Stimulated activated CD8-positive, alpha-beta memory T cell treated with anti-CD3 and anti-CD28 coated beads, Interleukin-2, amount 100 ng/mL, for 1 hour (primary cell): ENCODE measurements at places on chromosomes 11 and 22.

GRCh38 chr11:89175796-89176195 lies 1.9 kb upstream of the TYR start:
- DNase-seq = no peak

GRCh38 chr11:115054570-115055538 lies 376.5 kb downstream of the NXPE2 start:
- no peak for DNase-seq

- DNase-seq = no peak
Measured at GRCh38 chr11:120134931-120135228, 3.0 kb downstream of the TRIM29 start.

DNA sequence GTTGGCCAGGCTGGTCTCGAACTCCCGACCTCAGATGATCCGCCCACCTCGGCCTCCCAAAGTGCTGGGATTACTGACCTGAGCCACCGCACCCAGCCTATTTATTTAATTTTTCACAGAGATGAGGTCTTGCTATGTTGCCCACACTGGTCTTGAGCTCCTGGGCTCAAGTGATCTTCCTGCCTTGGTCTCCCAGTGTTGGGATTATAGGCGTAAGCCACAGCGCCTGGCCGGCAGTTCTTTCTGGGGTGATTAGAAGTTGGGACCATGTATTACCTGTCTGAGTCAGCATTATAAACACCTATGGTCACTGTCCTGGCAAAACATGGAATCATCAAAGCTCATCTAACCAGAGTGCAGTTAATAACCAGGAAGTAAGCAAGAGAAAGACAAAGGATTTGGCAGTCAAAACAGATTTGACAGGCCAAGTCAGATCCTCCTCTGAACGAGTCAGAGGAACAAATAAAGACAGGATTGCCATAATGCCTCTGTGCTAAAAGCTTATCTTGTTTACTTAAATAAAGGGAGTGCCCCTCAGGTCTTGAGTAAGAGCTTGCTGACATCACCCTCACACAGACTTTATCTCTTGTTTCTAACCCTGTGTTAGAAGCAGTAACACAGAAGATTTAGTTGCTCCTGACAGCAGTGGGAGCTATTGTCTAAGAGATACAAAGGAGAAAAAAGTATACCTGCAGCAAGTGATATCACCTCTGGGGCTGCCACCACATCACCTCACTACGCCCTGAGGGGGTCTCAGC lies 3.7 kb downstream of the SERPIND1 start:
- no peak for DNase-seq

- DNase-seq = no peak
Measured at GRCh38 chr22:36199001-36199551, 2.5 kb downstream of the APOL4 start.

DNA sequence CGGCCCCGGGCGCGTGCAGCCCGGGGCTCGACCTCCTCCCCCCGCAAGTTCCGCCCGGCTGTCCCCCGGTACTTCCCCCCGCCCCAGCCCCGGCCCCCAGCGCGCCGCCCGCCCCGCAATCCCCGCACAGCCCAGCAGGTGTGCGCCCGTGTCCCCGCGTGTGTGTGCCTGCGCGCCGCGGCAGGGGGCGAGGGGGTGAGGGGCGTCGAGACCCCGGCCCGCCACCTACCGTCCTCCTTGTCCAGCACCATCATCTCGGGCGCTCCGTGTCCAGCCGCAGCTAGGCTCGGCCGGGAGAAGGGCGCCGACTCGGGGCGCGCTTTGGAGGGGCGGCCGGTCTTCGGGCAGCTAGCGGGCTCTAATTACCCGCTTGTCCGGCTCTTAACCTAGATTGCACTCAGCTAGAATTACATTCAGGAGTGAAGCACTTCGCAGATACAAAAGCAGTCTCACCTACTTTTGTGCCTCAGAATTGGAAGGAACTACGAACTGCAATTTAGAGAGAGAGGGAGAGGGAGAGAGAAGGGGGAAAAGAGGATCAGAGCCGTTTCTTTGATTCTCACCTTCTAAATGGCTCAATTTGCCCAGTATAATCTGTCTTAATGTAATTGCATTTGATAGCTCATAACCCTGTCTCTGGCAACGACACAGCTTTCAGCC lies 439 bp downstream of the LMO1 start:
- DNase-seq = no peak

GRCh38 chr22:24290459-24290858 lies 19.8 kb downstream of the SPECC1L start:
- no peak for DNase-seq

DNA sequence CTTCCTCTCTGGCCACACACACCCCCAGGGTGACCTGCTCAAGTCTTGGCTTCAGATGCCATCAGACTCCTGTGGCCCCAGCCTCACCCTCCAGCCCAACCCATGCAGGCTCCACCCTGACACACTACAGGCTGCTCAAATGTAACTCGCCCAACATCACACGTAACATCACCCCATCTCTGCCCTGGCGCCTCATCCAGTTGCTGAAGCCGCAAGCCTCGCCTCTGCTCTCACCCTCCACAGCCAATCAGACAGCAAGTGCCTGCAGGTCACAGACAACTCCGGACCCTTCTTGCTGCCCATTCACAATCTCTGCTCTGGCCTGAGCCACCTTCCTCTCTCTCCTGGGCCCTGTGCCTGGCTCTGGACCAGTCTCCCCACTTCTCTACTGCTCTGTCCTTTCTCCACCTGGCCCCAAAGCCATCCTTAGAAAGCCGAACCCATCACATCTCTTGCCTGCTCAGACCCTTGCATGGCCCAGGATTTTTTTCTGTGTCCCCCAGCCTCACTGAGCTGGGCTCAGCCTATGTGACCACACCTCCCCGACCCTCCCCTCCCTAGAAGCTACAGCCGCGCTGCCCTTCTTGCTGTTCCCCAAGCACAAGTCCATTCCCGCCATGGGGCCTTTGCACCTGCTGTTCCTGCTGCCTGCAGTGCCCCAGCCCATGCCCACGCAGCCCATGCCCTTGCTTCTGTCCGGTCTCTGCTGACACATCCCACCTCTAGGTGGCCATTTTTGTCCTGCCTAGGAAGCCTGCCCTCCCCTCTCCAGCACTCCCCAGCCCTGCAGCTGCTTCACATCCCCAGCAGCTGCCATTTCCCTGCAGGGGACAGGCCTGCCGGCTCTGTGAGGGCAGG lies 333.9 kb downstream of the CTTN start:
- no peak for DNase-seq

- no peak for DNase-seq
Measured at GRCh38 chr22:17924735-17925364, 99.5 kb downstream of the MICAL3 start.

GRCh38 chr11:104813532-104813931 lies 84.7 kb downstream of the CASP12 start:
- no peak for DNase-seq

DNA sequence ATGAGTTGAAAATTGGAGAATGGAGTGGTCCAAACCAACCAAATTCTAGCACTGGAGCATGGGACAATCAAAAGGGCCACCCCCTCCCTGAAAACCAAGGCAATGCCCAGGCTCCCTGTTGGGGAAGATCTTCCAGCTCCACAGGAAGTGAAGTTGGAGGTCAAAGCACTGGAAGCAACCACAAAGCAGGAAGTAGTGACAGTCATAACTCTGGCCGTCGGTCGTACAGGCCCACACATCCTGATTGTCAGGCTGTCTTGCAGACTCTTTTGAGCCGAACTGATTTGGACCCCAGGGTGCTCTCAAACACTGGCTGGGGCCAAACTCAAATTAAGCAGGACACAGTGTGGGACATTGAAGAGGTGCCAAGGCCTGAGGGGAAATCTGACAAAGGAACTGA lies 80.5 kb upstream of the ADSL start:
- no peak for DNase-seq

- DNase-seq = no peak
Measured at GRCh38 chr22:32717337-32718240, 83.9 kb upstream of the TIMP3 start.

DNA sequence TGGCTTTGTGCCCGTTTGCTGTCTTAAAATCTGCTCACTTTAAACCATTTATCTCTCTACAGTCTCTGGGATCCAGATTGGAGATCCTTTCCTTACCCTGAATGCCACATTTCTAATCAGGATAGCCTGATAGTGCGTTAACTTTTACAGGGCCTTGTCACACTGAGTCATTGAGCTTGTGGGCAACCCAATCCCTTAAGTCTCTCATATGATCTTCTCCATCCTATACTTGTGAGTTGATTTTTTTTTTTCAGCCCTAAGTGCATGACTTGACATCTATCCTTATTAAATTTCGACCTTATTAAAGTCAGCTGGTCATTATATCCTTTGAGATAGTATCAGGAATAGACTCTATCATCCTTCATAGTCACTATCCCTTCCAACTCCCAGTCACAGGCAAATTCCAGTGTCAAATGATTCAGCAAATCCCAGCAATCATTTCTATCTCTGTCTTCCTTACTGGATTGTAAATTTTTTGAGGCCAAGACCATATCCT lies 57.7 kb downstream of the TEAD1 start:
- DNase-seq = no peak

- no peak for DNase-seq
Measured at GRCh38 chr11:119832202-119832935, 103.4 kb upstream of the NECTIN1 start.

- DNase-seq = no peak
Measured at GRCh38 chr11:129018126-129018525, 75.5 kb upstream of the TP53AIP1 start.

DNA sequence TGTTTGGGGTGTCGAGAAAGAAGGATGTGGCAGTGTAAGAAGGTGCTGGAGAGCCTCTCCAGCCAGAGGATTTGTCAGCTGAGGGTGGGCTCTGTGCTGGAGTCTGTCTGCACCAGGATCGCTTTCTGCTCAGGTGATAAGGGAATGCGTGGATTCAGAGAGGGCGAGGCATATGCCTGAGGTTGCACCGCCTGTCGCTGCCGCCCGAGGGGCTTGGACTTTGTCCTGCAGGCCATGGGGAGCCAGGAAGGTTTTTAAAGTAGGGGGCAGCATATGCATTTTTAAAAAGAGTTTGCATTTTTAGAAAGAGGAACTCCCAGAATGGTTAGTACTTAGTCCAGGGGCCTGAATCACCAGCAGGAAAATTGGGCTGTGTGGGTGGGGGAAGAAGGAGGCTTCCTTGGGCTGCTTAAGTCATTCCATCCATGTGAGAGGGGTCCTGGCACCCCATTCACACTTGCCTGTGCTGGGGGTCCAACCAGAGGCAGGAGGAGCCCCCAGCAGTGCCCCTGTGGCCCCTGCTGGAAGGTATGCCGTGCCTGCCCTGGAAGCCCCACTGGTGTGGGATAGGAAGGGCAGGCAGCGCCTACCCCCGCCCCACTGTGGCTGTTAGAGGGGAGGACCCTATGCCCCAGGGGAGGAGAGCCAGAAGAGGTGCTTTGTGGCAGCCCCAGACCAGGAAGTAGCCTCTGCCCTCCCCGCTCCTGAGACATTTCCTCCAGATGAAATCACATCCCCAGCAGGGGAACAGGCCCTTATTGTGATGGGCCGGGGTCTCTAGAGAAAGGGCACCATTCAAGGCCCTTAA lies 35.8 kb upstream of the MYRF start:
- no peak for DNase-seq

- no peak for DNase-seq
Measured at GRCh38 chr11:95700471-95700817, 89.1 kb downstream of the FAM76B start.

- DNase-seq = no peak
Measured at GRCh38 chr11:44171518-44171917, 76.0 kb downstream of the EXT2 start.

- DNase-seq = no peak
Measured at GRCh38 chr22:24419475-24419850, 7.9 kb upstream of the ADORA2A start.

- no peak for DNase-seq
Measured at GRCh38 chr11:110367571-110367970, 62.2 kb upstream of the FDX1 start.

GRCh38 chr11:4697585-4697984 lies at the start of gene OR51E2:
Gene OR51E2 (minus strand): TSS chr11:4697853. CDS start chr11:4682711, 15,142 bp downstream.
- DNase-seq = no peak

GRCh38 chr11:115996125-115996807 lies 492.1 kb upstream of the CADM1 start:
- no peak for DNase-seq

DNA sequence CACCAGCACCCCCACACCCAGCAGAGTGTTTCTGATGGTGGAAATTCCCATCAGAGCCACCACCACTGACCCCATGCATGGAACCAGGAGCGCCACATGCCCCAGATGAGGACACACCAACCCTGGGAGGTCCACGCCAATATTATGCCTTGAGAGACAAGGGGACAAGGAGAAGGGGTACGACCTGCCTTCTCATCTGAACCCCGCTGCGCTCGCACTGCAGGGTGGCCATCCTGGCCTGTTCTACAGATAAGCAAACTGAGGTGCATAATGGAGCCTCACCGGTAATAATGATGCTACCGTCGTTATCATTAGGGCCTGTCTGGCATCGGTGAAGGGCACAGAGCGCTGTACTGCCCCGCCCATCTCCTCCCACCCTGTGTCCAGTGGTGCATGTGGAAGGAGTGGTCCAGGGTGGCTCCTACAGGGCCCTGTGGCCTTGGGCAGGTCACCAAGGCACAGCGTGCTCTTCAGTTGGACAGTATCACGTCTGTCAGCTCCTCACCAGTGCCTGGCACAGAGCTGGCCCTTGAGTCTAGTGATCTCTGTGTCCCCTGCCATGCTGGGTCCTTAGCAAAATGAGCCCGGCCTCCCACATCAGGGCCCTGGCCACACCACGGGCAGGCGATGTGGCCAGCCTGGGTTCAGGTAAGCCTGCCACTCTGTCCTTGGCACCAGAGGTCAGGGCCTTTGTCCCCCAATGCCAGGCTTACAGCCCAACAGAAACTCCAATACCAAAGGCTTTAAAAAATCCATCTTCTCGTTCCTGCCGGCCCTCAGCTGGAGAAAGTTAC lies 92.2 kb downstream of the PHF21B start:
- no peak for DNase-seq

DNA sequence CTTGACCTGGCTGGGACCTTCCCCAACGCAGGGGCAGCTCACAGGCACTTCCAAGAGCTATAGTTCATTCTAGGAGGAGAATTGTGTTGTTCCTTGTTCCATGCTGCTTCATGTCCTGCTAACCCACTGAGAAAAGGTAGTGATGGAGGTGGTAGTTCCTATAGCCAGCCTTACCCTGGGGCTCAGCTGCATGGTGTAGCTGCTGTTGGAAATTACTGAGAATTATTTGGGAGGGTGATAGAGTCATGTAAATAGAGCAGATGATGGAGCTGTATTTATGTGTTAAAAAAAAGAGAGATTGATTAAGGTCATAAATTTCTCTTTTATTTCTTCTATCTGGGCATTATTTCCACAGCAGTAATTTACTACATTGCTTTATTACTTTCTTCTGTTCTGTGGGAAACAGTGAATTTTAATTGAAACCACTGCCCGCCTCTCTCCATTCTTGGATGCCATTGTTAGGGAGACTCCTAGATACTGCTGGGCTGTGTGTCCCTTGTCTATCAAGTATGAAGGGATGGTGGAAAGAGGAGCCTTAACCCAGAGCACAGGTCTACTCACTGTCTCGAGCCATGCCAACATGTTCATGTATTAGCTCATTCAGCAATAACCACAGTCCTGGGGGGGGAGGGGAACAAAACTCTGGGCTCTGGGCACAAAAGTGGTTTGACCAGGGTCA lies 309.2 kb downstream of the FAT3 start:
- DNase-seq = no peak

DNA sequence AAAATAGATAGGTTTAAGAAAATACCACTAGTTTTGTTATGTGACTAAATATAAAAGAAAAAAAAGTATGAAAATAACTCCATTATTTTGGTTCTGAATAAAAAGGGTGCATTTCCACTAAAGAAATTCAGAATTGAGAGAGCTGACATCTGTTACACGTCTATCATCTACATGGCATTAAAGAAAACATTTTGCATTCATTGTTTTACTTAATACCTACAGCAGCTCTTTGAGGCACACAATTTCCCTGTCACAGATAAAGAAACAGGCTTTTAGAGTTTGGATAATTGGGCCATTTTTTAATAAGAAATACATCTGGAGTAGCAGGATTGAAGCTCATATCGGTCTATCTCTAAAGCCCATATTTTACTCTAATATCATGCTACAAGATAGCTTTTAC lies 145.7 kb upstream of the LUZP2 start:
- DNase-seq = no peak
